ENCODE measurements at places on chromosomes 11 and 22.

- DNase-seq: no peak
Observed at GRCh38 chr22:39241794-39242594, 2.8 kb downstream of the PDGFB start.

DNA sequence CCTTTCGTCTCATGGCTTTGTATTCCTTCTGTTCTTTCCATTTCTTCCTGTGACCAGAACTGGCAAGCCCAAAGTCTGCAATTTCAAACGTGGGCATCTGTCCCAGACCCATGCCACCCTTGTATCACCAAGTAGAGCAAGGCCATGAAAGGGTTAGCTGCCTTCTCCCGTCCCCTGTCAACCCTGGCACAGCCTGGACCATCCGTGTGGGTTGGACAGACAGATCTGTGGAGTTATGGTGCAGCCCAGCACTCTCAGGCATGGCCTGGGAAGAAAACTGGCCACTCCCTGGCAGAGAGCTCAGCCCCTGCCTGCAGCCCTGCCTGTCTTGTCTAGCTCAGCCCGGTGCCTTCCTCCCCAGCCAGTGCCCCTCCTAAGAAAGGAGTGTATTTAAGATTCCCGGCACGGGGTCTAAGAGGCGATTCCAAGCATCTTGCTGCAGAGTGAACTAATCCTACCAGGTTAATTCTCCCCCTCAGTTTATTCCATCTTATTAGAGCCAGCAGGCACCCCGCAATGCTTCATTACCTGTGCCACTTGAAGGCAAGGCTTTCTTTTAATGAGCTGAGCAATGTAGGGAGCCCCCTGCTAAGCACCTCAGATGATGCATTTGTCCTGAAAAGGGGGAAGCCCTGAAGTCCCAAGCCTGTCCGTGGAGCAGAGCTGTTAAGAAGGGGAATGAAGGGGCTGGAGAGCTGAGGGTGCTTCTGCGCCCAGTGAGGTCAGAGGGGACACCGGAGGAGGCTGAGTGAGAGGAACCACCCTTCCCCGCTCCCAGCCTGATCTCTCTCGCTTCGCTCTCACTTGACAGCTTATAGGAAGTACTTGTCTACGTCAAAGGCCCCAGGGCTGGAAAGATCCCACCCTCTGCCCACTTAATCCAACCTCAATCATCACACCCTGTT lies 130.6 kb downstream of the SPATA19 start:
- no peak for DNase-seq

DNA sequence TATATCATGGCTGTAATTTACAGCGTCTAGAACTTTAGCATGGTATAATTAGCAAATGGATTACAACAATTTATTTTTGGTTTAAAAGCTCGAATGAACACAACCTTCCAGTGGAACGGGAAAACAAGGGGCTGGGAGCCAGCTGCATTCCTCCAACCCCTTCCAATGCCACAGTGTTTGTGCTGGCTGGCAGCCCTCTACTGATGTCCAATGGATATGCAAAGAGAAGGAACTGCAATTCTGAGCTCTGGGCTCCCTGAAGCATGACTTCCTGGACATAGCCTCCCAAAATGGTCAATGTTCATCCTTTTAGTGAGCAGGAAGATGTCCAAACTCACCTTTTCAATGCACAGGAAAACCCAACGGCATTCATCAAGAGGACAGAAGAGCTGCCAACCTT lies 288.3 kb downstream of the TENM4 start:
- no peak for DNase-seq

- DNase-seq: no peak
Observed at GRCh38 chr11:126217491-126217890, 5.9 kb downstream of the FAM118B start.

DNA sequence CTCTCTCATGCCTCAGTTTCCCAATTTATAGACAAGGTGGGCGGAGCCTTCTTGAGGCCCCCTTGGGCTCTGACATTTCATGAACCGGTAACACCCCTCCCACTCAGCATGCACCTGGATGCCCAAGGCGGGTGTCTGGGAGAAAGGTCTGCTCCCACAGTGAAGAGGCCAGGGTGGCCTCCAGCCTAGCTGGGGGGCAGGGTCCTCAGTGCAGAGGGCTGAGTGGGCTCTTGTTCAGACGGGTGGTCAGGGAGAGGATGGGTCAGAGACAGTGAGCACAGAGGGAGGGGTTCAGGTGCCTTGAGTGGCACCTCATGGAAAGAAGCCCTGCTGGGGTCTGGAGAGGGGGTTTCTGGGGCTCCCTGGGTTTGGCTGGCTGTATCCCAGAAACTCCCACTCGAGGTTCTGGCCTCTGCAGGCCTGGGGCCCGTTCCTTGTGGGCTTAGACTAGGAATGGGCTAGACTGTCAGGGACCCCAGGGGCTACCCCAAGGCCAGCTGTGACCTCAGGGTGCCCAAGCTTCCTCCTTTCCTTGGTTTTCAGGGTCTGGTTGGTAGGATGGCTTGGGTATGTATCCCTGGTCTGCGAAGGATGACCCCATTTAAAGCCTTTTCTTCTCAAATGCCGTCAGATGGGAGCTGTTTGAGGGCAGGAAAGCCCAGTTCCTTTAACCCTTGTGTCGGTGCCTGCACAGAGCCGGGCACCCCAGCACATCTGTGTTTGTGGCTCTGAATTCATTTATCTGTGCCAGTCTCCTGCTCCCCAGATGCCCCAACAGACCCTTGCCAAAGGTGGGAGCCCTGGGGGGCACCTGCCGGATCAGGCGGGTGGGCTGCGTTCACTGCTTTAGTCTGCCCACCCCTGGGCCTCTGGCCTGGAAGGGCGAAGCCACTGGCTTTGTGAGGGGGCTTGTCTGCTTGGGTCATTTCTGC lies 1.2 kb downstream of the SYNGR1 start:
- no peak for DNase-seq

DNA sequence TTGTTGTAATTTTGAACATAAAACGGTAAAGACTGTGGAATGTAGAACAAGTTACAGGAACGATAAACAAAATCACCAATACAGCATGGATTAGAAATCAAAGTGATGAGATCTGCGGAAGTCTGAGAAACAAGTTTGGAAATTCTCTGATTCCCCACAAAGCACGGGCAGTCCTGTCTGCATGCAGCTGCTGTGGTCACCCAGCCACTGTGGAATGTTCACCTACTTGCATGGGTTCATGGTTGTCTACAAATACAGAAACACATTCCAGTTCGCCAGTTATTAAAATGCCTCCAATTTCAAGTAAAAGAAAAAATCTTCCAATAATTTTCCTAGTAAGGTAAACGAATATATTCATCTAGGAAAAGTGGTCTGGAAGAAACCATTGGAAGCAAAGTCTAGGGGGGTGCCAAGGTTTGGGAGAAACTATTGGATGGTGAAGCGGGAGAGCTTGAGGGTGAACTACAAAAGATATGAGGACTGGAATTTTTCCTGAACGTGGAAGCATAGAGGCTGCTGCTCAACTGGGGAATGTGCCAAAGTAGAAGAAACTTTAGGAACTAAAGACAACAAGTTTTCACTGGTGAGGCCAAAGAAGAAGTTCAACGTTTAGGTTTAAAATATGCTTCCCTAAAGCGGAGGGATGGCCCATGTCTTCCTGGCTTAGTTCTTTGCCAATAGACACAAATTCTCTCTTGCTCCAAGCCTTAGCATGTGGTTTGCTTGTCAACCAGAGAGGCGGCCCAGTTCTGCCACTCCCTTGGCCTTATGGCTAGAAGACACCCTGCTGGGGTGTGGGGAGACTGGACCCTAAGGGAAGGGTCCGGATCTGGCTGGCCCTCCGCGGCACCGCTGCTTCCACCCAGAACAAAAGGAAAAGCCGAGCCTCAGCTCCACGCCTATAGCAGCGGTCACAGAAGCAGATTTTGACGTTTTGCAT lies 70.2 kb downstream of the CTTN start:
- no peak for DNase-seq

- DNase-seq: no peak
Observed at GRCh38 chr22:30445438-30446145, 20.0 kb downstream of the MTFP1 start.

DNA sequence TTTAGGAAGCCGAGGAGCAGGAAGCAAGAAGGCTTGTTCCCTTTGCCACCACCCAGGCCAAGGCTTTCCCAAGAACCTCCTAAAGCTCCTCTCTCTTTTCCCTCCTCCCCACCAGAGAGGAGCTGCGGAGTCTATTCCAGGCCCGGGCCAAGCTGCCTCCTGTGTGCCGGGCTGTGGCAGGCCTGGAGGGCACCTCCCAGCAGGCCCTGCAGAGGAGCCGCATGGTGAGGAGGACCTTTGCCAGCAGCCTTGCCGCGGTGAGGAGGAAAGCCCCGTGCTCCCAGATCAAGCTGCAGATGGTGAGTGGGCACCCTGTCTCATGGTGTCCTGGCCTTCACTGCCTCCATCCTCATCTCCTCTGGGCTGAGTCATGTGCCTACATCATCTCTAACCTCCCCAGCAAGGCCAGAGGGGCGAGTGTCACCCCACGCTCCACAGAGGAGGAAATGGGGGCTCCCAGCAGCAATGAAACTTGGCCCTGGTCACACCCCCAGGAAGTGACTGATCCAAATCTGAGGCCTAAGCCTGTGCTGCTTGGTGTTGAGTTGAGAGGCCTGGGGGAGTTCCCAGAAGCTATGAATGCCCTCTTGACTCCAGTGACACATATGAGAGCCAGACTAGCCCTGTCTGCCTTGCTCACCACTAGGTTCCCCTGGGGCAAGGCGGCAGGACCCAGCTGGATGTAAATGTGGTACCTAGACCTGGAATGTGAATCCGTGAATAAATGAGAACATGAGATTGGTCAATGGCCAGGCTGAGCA lies 104.2 kb downstream of the MYO18B start:
- DNase-seq: no peak

- DNase-seq: no peak
Observed at GRCh38 chr11:121112498-121113455, 11.7 kb downstream of the TECTA start.

- no peak for DNase-seq
Observed at GRCh38 chr11:19843079-19843478, 130.4 kb downstream of the NAV2 start.

DNA sequence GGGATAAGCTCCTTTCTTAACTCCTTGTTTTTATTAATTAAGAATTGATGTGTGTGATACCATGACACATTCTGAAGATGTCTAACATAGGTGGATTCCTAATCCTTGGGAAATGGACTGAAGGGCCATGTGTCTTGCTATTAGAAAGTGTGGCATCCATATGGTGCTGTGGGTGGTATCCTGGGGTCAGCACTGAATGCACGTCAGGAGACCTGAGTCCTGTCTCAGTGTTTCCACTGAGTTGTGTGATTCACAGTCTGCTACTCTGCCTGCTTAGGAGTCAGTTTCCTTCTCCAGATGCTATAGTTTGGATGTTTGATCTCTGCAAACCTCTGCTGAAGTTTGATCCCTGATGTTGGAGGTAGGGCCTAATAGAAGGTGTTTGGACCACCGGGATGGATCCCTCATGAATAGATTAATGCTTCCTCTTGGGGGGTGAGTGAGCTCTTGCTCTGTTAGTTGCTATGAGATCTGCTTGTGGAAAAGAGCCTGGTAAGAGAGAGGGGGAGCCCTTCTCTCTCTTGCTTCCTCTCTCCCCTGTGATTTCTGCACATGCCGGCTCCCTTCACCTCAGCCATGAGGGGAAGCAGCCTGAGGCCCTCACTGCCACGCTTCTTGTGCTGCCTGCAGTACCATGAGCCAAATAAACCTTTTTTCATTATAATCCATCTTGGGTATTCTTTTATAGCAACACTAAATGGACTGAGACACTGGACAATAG lies 666.5 kb downstream of the NTM start:
- no peak for DNase-seq

- DNase-seq: no peak
Observed at GRCh38 chr11:134863294-134863693, 451.3 kb upstream of the B3GAT1 start.

- no peak for DNase-seq
Observed at GRCh38 chr22:44676441-44677352, 25.3 kb upstream of the PRR5 start.

GRCh38 chr11:34074391-34074790 lies 22.9 kb downstream of the CAPRIN1 start:
- no peak for DNase-seq

- no peak for DNase-seq
Observed at GRCh38 chr22:24043958-24044357, 32.9 kb downstream of the CABIN1 start.

All from stimulated activated CD8-positive, alpha-beta memory T cell treated with anti-CD3 and anti-CD28 coated beads, Interleukin-2, amount 100 ng/mL, for 1 hour (primary cell).